T-helper 1 cell (primary cell): ENCODE measurements at places on chromosomes 12 and 14.

DNA sequence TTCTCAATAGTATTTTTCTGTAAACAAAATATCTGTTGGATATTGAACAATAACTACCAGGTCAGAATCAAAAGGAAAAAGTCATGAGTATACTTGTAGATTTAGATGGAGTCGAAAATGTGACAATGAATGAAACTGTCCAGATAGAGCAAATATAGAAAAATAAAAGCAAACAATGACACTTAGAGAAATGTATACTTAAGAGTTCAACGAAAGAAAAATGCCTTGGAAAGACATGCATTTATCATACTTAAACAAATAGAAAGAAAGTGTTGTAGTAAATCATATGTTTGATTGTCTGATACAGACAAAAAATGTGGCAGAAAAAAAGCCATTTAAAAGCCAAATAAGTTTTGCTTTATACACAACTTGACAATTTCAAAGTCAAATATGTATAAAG, 571.2 kb upstream of the MGAT4C start:
- no peak for DNase-seq

GRCh38 chr14:104281768-104282301, 143.4 kb downstream of the KIF26A start:
- no peak for DNase-seq

- no peak for DNase-seq
Observed at GRCh38 chr12:117044311-117044710, 54.9 kb downstream of the TESC start.

GRCh38 chr12:57370696-57371095, 60.1 kb downstream of the R3HDM2 start:
- no peak for DNase-seq

GRCh38 chr14:81473456-81474147, 60.1 kb downstream of the SEL1L start:
- DNase-seq: no peak

DNA sequence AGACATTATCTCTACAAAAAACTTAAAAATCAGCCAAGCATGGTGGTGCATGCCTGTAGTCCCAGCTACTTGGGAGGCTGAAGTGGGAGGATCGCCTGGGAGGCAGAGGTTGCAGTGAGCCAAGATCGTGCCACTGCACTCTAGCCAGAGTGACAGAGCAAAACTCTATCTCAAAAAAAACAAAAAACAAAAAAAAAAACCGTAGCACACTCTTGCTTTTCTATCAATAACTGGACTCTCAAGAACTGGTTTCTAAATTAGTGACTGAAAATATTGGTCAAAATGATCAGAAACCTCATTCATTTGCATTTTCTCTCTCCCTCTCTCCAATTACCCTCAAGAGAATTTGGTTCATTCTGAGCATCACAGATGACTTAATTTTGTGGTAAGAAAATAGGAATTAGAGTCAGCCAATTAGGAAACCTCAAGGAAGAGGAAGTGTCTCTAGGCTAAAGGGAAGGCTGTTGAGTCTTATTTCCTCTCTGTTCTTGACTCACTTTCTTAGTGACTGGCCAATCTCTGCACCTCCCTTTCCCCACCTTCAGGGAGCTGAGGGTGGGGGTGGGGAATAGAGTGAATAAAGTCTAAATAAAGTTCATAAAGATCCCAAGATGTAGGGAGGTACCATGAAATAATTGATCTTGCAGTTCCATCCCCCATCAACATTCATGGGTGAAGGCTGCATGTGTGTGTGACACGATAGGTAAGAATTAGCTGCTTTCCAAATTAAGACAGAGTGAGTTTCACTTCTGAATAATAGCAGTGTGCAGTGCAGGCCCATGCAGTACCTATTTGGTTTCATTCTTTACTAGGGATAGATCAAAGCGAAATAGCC, 6.8 kb upstream of the PSMA6 start:
- DNase-seq: no peak

GRCh38 chr12:48631071-48631470, 51.0 kb downstream of the KANSL2 start:
- no peak for DNase-seq

GRCh38 chr12:104610513-104611235, 153.9 kb downstream of the CHST11 start:
- DNase-seq: no peak

GRCh38 chr14:105878125-105878524, 351.7 kb downstream of the TMEM121 start:
- DNase-seq: no peak

GRCh38 chr12:81128930-81129554, 51.2 kb downstream of the ACSS3 start:
- DNase-seq: no peak

GRCh38 chr12:106096376-106096775, 42.4 kb downstream of the NUAK1 start:
- DNase-seq: no peak

DNA sequence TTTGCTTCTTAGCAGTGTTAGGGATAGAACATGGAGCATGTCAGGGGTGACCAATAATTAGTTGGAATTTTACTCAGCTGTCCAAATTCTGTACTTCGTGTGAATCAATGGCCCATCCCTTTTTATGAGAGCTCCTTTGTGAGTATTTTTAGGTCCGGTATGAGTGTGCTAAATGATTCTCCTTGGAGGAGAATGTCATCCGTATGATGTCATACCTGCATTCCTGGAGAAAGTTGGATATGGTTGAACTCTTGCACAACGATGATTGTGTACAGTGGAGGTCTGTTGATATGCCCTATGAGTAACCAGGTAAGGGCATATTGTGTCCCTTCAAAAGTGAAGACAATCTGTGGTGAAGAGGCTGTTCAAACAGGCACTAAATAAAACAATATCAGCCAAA, 400.8 kb downstream of the GXYLT1 start:
- DNase-seq: no peak

GRCh38 chr12:122819209-122819785, 16.0 kb upstream of the HIP1R start:
- DNase-seq: no peak

DNA sequence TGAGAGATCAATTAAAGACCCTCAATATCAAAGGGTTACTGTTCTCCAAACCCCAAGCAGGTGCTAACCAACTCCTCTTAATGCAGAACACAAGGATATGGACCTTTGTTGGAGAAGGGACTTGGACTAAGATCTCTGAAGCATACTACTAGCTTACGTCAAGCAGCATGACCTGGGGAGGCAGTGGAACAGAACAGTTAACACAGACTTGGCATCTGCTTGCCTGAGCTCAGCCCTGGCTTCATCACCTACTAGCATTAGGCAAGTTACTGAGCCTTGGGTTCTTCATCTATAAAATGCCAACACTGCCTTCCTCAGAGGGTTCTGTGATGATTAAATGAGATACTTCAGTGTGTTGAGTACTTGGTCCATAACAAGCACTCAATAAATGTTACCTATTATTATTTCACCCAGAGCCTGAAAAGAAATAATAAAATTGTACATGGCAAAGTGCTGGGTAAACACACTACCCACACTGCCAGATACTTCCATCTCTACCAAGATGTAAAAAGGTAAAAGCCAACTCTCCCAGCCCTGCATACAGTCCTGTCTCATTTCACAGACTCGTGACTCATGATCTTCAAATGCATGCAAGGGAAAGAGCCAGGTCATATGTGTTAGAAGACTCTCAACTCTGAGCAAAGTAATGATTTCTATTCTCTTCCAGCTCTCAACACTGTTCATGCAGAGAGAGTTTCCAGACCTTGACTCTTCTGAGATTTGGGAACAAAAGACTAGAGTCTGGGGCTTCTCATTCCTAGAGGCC, 39.7 kb downstream of the FMNL3 start:
- DNase-seq: no peak

GRCh38 chr14:55707365-55707804, 127.4 kb downstream of the KTN1 start:
- no peak for DNase-seq

- no peak for DNase-seq
Observed at GRCh38 chr12:14561677-14562238, 5.9 kb downstream of the PLBD1 start.

- DNase-seq: peak; percentile 80
Observed at GRCh38 chr14:65210118-65210821, 108.0 kb upstream of the MAX start.

- no peak for DNase-seq
Observed at GRCh38 chr14:24327303-24327702, 7.6 kb downstream of the ADCY4 start.

DNA sequence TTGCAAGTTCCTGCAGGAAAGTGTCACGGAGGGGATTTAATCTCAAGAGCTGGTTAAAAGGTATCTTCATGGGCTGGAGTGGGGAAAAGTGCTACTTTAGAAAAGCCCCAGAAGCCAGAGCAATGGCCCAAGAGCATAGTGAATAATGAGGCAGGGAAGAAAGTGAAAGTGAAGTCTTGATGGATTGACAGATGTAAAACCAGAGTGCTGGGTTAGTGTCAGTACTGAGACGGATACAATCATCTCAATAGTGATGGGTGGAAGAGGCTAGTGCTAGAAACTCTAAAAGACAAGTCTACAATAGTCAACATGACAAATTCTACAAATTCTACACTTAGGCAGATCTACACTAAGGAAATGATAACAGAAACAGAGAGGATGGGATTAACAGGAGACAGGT, 68.1 kb downstream of the CIT start:
- no peak for DNase-seq

- DNase-seq: no peak
Observed at GRCh38 chr14:29035134-29035533, 268.5 kb downstream of the FOXG1 start.

- no peak for DNase-seq
Observed at GRCh38 chr12:58067610-58068387, 126.4 kb downstream of the ATP23 start.

DNA sequence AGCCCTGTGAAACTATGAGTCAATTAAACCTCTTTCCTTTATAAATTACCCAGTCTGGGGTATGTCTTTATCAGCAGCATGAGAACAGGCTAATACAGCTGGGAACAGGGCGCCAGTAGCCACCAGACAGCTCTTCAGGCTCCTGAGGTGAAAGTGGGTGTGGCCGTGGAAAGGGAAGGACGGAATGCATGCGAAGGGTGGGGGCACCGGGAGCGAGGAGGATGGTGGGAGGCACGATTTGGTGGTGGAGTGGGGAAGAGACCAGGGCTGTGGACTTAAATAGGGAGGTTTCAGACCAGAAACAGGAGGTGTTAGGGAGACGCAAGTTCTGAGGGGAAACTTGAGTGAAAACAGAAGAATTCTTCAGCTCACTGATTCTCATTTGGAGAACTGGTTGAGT, 44.1 kb upstream of the CHST11 start:
- DNase-seq: no peak

DNA sequence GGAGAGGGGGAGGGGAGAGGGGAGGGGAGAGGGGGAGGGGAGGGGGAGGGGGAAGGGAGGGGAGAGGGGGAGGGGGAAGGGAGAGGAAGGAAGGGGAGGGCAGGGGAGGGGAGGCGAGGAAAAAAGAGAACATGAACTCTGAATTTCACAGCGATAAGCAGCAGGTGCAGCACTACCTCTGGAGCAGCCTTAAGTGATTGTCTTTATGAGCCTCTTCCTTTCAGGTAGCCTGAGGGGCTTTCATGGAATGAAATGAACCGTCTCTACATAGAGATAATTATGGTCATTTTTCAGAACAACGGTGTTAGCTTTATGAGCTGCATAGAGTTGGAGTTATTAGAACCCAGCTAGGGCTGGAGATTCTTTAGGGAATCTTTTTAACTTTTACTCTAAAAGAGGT, 18.1 kb upstream of the PTCSC3 start:
- DNase-seq: no peak

- DNase-seq: no peak
Observed at GRCh38 chr12:56833780-56834179, 70.7 kb downstream of the HSD17B6 start.

GRCh38 chr12:132023658-132024057, 73.9 kb downstream of the EP400 start:
- no peak for DNase-seq

DNA sequence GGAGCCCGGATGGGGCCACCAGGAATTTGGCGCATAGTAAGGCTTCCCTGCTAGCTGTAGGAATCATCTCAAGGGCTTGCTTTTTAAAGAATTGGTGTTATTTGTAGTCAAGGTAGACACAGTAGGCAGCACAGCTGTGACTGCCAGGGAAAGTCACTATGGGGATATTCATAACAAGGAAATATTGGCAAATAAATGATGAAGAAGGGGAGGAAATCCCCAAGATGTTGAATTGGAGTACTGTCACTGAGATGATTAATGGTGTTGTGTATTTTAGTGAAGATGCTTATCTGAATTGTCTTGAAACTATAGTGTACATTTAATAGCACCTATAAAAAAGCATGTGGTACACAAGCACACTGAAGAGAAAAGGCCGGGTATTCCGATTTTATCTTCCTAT, 118.9 kb downstream of the NPAS3 start:
- no peak for DNase-seq

GRCh38 chr14:53942970-53943750, 13.5 kb downstream of the BMP4 start:
- DNase-seq: no peak

GRCh38 chr14:105541218-105541875, 15.0 kb downstream of the TMEM121 start:
- DNase-seq: no peak

GRCh38 chr12:130667421-130667960, 48.6 kb downstream of the RIMBP2 start:
- DNase-seq: no peak

- no peak for DNase-seq
Observed at GRCh38 chr12:9662488-9662887, 7.0 kb upstream of the CLEC2D start.

GRCh38 chr14:59037086-59037485, 151.4 kb upstream of the DAAM1 start:
- no peak for DNase-seq

DNA sequence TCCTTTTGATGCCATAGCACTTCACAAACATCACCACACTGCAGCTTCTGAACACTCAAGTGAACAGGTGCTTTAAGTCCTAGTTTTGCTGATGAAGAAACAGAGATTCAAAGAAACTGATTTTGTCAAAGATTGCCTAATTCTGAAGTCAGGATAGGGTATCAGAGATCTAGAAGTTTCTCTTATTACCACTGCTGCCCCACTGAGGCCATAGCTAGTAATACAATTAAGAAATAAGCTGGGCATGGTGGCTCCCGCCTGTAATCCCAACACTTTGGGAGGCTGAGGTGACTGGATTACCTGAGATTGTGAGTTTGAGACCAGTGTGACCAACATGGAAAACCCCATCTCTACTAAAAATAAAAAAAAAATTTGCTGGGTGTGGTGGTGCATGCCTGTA, 458.3 kb upstream of the SEL1L start:
- no peak for DNase-seq

GRCh38 chr12:108180255-108181094, 51.4 kb downstream of the WSCD2 start:
- no peak for DNase-seq

DNA sequence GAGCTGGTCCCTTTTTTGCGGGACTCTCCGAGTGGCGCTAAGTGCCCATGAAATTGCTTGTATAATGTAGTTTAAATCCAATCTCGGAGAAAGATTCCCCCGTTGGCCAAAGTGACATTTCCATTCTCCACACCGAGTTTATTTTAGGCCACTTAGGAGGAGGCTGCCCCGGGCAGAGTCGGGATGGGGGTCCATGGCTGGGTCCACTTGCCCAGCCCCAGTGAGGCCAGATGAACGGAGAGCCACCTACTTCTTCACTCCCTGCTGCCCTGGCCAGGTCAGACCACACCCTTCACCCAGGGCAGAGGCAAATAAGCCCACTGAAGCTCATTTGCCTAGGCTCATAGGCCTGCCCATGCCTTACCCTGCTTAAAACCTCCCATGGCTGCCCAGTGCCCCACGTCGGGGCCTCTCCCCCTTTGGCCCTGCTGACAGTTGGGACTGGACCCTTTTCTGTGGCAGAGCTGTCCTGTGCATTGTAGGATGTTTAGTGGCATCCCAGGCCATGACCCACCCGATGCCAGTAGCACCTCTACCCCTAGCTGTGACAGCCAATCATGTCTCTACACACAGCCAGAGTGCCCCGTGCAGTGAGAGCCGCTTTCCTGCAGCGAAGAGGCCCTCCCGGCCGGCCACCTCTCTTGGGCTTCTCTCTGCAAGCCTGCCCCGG, 51.3 kb downstream of the FAM222A start:
- no peak for DNase-seq
